AG04450 (cell line): ENCODE measurements at places on chromosomes 5 and 9.

- DNase-seq, result no peak
Observed at GRCh38 chr5:53749621-53750020, 189.2 kb downstream of the NDUFS4 start.

DNA sequence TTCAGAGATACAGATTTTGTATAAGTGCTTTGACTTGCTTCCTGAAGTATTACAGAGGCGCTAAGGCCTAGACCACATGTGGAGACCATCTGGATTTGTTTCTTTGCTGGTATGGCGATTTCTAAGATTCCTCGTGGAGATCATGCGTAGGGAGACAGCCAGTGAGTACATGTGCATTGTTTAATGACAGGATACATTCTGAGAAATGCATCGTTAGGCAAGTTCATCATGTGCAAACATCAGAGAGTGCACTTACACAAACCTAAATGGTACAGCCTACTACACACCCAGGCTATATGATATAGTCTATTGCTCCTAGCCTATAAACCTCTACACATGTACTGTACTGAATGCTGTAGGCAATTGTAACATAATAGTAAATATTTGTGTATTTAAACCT is 16.5 kb upstream of the CEP120 start:
- DNase-seq, result no peak

GRCh38 chr5:72661405-72661804 is 154.2 kb upstream of the ZNF366 start:
- DNase-seq, result peak; percentile 7

GRCh38 chr9:101311758-101312420 is 72.9 kb downstream of the BAAT start:
- DNase-seq, result peak; percentile 61

DNA sequence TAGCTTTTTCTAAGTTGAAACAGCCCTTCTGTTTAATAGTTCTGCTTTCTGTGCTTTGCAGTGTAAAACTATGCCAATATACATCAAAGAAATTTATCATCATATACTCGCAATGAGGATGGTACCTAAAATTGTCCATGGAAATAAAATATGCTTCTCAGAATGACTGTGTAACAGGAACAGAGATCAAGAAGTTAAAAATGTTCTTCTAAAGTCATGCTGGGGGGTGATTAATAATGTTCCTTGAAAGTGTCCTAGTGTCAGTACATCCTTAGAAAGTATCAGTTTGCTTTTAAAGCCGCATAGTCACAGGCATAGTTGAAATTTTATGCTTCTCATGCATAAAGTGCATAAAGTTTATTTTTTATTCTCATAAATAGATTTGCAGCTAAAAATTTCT is 4.0 kb upstream of the LRRC70 start:
- DNase-seq, result no peak

DNA sequence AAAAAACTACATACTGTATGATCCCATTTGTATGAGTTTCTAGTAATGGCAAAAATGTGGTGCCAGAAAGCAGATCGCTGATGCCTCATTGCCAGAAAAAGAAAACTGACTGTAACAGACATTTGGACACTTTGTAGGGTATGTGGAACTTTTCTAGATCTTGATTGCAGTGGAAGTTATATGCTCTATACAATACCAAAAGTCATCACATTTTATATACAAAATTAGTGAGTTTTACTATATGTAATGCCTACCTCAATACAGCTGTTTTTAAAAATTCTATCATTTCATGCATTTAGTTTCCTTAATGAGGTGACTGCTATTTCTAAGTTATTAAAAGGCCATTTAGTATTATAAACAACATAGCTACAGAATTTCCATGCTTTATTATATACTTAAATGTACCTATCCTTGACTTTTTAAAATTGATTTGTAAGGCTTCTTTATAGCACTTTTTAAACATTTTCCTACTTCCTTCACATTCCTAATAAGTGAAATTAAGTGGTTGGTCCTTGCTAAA is 199.9 kb downstream of the CWC27 start:
- no peak for DNase-seq

DNA sequence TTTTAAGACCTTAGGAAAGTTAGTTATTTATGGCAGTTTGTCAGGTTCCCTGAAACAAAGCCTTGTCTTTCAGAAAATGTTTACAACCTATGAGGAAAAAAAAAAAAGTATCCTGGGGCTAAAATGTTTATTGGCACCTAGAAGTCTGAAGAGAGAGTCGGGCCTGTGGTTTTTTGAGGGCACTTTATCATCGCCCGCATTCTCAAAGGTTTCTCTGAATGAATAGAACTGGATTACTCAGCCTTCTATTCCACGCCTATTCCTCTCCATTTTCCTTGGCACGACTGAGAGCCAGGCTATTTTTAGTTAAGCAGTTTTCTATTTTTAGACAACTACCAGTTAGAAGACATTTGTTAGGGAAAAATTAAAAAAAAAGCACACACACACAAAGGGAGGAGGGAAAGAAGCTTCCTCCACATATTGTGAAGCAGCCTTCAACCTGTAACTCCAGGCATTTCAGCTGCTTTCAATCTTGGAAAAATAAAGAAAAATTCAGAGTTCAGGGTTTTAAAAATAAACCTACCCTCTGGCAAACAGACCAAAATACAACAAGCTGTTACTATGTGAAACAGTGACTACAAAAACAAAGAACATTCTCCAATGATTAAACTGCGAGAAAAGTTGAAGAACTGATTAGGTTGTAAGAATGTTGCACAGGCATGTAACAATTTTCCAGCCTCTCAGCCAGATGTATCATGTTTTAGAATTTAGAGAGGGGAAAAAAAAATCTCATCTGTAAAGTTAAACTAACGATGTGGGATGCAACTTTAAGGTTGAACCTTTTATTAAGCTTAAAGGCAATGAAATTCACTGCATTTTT is 97.0 kb downstream of the MEF2C start:
- DNase-seq, result peak; percentile 55

DNA sequence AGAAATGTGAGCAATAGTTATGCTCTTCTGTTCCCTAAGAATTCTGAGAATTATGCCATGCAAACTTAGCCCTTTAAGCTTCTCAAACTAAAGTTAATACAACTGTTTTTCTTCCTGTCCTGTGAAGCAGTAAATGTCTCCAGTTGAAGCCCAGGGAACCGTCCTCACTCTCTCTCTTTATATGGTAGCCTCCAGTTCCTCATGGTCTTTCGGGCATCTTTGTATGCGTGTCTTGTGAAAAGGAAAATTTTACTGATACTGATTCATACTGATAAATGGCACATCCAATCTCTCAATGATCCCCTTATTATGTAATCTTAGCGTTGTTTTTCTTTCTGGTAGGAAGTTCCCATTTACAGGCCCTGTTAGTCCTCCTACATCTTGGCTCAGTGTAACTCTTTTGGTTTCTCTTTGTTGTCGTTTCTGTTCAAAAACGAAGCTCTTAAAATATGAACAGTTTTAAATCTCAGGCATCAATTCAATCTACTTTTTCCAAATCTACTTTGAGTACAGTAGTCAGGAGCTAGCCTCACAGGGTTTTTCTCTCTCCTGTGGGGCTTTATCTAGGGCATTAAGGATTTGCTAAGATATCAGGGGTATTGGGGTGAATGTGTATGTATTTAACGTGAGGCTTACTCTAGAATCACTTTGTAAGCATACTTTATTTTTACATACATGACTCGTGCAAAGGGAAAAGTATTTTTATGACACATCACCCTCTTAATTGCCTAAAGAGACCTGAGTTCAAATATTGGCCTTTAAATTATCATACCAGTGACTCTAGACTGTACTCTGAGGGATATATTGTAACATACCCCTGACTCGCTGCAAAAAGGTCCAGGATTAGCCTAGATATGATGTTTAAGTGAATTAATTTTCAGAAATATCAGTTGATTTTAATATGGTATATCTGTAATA is 258.0 kb downstream of the NR3C1 start:
- no peak for DNase-seq

- DNase-seq, result no peak
Observed at GRCh38 chr5:115751176-115751575, 65.3 kb downstream of the CDO1 start.

- no peak for DNase-seq
Observed at GRCh38 chr5:177491429-177491945, 5.9 kb downstream of the PDLIM7 start.

DNA sequence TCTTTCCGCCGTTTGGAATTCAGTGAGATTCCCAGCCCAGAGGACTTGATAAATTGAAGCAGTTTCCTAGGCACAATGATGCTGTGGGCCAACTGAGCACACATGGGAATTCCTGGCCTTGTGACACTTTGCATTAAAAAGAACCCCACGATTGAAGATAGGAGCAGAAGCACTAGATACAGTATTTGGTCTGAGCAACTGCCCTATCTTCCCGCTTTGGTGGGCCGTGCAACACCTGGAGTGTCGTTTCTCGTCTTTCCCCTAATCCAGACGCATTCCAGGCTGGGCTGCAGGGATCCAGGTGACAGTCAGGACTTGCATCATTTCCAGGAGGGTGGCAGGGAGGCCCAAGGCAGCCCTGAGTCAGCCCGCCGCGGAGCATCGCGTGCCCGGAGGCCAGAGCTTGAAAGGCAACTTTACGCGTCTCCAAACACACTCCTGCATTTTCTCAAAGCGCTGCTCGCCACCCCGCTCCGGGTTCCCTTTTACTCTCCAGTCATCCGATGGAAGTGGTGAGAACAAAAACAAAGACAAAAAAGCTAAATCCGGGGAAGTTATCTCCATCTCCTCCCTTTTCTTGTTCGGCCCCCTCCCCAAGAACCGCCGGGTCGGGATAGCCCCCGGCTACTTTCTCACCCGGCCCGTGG is 753 bp upstream of the STC2 start:
- no peak for DNase-seq

GRCh38 chr9:37998881-37999587 is 70.0 kb downstream of the SHB start:
- DNase-seq, result no peak

- DNase-seq, result no peak
Observed at GRCh38 chr5:14415024-14415697, 166.4 kb upstream of the OTULINL start.

DNA sequence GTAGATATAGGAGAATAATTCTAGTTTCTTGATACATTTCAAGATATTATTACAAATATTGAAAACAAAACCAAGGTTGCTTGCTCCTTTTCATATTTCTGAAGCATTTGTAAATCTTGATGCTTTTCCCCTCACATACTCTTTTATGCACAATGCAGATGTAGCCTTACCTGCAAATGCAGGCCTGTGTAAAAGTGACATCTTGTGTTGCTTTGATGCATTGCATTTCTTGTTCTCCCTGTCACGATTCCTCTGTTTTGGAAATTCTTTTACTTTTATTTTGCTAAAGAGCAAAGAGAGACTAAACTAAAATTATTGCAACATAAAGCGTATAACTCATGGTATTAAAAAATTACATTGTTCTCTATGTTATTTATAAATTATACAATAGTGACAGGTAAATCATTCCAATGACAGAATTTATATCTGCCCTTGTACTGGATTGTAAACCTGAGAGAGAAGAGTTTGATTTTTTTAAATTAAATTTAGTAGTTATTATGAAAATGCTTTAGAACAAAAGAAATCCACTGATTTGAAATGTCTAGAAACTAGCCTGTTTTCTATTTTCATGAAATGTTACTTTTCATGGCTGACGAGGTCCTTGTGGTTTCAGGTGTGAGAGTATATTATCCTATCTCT is 970.0 kb downstream of the MAT2B start:
- no peak for DNase-seq

DNA sequence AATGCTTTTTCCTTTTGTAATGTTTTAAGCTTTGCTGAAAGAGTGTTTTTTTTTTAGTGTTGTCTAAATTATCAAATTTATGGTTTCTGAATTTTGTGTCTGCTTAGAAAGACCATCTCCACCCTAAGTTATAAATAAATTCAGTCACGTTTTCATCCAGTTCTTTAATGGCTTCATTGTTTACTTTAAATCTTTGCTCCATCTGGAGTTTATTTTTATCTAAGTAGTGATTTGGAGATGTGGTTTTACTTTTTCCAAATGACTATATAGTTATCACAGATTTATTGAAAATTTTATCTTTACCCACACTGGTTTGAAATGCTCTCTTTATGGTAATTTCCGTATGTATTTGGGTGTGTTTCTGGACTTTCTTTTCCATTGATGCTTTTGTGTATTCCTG is 577.2 kb upstream of the ZNF608 start:
- DNase-seq, result no peak

- no peak for DNase-seq
Observed at GRCh38 chr5:115798252-115798651, 18.2 kb downstream of the CDO1 start.

- DNase-seq, result no peak
Observed at GRCh38 chr9:77546376-77546950, 101.7 kb downstream of the GNA14 start.
